Dorsolateral prefrontal cortex (tissue), 122 donors: ENCODE measurements at places on chromosomes 11 and 22.

DNA sequence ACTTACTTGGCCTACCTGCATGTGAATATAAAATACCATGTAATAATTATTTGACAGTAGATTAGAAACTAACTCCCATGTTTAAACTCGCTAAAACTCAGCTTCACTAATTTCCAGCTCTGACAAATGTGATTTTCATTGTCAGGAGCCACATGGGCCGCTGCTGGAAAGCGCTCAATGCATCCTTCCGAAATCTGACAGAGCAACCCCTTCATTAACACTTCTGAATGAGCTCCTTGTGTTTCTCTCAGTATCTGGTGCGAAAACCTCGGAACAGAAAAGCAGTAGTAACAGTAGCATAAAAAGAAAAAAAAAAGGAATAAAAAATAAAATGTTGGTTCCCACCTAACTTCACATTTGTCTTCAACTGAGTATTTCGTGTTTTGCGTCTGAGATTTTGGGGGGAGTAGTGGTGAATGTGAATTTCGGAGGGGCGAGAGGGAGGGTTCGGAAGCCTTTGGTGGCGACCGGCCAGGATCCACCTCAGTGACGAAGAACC is 710 bp downstream of the MTCH2 start:
- DNase-seq, result peak; percentile 44

GRCh38 chr22:32794449-32795213 is 6.9 kb upstream of the TIMP3 start:
- DNase-seq, result peak; percentile 71

DNA sequence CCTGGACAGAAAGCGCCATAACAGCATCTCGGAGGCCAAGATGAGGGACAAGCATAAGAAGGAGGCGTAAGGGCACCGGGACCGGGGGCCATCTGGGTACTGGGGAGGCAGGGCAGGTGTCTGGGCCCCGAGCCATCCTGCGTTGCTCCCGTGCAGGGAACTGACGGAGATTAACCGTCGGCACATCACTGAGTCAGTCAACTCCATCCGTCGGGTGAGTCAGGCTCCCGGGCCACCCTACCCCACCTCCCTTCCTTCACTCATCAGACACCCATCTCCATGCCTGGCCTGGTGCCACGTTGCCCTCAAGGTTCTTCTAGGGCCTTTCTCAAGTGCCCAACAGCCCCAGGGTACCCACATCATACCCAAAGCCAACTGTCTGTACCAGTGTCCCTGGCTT is 15.0 kb downstream of the PLCB3 start:
- no peak for DNase-seq

DNA sequence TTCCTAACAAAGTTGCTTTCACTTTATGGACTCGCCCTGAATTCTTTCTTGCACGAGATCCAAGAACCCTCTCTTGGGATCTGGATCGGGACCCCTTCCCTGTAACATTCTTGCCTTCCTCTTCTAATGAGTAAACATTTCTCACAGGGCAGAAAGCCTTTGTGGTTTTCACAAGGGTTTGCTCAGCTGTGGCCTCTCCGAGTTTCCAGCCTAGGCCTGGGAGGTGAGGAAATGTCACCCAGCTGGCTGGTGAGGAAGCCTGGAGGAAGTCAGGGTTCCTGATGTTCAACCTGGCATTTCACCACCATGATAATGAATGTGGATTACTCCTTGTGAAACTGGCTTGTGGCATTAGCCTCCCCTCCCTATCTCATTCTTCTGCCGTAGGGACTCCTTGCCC is 224.9 kb downstream of the DSCAML1 start:
- no peak for DNase-seq

DNA sequence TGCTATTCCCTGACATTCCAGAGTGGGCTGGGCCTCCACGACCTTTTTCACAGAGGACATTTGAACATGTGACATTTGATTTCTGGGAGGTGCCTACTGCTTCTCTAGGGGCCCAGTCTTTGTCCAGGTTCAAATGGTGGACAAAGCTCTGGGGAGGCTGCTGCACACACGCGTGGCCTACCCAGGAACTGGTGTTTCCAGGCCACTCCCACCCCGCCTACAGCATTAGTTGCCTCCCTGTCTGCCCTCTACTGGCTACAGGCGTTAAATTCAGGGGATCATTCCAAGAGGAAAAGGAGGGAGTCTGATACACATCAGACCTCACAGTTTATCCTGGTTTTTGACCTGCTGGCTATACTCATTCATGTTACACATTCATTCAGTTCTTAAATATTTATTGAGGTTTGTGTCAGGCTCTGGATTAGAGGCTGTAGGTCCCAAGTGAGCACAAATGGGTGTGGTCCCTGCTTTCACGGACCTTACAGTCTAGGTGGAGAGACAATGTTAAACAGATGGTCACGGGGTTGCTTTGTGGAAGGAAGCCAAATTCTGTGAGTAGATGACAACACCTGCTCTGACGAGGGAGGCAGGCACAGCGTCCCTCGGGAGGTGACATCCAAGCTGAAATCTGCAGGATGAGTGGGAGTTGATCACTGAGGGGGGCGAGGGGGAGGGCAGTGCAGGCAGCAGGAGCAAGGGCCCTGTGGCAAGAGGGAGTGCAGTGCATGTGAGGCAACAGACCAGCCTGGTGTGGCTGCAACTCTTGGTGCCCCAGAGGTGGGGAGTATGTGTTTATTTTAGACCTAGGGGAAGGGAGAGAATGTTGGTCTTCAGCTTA is 11.8 kb downstream of the TUB start:
- peak; percentile 55 for DNase-seq

DNA sequence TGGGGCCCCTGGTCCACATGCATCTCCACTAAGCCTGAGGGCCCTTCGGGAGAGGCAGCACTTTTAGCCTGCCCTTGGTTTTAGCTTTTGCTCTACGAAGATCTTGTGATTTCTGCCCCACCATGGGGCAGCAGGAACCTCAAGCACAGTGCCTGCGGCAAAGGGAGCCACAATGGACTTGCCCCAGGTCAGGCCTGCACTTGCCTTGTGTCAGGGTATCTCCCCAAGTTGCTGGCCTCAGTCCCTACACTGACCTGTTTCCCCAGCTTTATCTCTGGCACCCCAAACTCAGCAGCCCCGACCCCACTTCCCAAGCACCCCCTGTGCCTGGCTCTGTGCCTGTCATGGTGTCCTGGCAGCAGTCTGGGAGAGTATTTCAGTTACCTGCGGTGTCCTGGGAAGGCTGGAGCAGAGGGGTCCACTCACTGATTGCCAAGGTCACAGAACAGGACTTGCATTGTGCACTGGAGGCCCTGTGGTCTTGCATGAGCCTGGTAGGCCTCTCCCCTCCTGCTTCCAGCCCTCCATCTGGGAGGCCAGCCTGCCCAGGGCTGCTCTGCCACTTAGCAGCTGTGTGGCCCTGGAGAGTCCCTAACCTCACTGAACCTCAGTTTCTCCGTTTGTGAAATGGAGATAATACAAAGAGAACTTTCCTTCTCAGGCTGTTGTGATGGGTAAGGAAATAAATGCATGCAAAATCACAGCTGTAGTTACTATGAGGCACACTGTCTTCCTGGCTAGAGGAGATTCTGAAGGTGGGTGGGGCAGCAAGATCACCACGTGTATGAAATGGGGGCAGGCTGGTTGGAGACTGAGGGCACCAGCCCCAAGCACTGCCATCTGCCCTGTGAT is 3.6 kb upstream of the AIFM3 start:
- DNase-seq, result no peak

GRCh38 chr22:46195487-46196165 is 45.3 kb downstream of the PPARA start:
- no peak for DNase-seq

GRCh38 chr11:83571302-83571701 is 285.1 kb upstream of the CCDC90B start:
- no peak for DNase-seq

DNA sequence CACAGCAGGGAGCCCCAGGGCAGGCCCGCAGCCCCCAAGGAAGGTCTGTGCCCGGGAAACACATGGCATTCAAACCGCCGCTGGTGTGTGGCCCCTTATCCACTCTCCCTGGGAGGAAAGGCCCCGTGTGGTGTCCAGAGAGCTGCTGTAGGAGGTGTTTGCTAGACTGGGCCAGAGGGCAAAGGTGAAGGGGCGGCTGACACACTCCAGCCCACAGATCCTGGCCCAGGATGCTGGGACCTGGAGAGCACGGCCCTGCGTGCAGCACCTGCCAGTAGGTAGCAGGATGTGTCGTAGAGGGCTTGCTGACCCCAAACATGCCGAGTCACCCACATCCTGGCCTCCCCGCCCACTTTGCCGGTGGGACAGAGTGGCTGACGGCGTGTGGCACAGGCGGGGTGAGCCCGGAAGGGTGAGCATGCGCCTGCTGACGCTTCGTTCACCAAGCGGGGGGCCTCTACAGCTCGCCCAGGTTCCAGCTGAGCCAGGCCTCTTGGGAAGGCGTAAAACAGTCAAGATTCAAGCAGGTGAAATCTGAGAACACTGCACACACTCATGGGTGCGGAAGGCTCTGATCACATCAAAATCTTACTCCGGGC is 11.0 kb downstream of the OSBPL5 start:
- DNase-seq, result no peak

- no peak for DNase-seq
Measured at GRCh38 chr11:111913031-111913861, 712 bp downstream of the HSPB2 start.

DNA sequence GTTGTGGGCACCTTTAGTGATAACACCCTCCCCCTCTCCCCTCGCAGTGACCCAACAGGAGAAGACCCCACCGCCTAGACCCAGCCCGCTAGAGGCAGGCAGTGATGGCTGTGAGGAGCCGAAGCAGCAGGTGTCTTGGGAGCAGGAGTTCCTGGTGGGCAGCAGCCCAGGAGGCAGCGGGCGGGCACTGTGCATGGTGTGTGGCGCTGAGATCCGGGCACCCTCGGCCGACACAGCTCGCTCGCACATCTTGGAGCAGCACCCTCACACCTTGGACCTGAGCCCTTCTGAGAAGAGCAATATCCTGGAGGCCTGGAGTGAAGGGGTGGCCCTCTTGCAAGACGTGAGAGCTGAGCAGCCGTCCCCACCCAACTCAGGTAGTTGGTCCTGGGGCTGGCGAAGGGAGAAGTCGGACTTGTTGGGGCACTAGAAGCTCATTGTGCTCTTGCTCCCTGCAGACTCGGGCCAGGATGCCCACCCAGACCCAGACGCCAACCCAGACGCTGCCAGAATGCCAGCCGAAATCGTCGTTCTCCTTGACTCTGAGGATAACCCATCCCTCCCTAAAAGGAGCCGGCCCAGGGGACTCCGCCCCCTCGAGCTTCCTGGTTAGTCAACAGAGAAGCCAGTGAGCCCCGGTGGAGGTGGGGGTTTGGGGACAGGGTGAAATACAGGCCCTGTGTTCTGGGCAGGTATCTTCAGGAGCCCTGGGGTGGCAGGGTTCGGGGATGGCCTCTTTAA is 4.7 kb downstream of the SPINDOC start:
- no peak for DNase-seq
